ENCODE measurements at places on chromosomes 2 and 18.

- no peak for DNase-seq
Observed at GRCh38 chr2:62334009-62334408, 138.1 kb downstream of the B3GNT2 start.

GRCh38 chr2:64515086-64515485 lies 9.0 kb upstream of the AFTPH start:
- DNase-seq = no peak

DNA sequence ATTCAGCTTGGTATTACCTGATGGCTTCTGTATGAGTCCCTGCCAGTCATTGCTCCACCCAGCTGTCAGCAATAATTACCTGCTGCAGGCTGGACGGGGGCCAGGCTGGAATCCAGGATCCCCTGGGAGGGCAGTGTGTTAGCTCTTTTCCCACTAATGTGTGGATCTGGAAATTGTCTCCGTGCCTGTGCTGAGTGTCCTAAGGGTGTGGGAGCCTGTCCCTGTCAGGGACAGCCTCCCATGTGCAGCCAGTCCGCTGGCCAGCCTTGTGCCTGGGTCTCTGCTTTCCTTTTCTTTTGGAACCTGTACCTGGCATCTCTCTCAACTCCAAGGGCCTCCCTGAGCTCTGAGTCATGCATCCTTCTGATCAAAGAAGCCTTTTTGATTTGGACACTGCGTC lies 107.2 kb upstream of the SPRED2 start:
- DNase-seq = no peak

DNA sequence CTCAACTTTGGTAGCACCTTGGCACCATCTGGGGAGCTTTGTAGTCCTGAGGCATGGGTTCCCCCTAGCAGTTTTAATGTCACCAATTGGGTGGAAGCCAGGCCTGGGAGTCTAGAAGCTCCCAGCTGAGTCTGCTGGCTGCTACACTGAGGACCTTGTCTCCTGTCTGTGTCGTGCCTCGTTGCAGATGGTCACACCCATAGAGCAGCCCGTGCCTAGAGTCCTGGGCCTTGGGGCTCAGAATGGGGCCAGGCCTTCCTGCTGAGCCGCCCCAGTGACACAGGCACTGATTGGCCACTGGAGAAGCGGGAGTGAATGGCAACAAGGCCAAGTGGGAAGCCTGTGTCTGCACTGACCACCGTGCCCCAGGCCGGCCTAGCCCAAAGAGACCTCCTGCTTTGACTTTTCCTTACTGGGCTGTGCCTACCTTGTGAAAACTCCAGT lies 113.2 kb downstream of the SH3RF3 start:
- DNase-seq = no peak

DNA sequence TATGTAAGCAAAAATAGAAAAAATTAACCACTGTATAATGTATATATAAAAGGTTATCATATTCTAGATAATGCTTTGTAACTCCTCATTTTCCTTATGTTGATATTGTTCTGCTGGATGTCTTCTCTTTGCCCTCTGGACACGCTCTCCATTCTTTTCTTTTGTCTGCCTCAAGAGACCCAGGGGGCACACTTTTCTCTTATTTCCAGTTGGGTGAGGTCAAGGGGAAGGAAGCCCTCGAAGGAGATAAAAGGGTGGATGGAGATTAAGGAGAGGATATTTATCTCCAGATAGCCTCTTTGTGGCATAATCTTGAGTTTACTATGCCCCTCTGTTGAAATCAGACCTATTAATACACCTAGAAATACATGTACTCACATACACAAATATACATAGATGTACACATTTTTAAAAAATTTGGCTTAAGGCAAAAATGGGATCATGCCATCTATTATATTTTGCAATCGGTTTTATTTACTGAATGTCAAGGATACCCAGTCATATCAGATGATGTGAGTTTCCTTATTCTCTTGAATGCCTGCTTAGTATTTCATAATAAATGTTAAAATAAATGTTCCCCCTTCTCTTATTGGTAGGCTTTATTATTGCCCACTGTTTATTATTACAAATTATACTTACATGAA lies 65.3 kb downstream of the LCLAT1 start:
- no peak for DNase-seq

DNA sequence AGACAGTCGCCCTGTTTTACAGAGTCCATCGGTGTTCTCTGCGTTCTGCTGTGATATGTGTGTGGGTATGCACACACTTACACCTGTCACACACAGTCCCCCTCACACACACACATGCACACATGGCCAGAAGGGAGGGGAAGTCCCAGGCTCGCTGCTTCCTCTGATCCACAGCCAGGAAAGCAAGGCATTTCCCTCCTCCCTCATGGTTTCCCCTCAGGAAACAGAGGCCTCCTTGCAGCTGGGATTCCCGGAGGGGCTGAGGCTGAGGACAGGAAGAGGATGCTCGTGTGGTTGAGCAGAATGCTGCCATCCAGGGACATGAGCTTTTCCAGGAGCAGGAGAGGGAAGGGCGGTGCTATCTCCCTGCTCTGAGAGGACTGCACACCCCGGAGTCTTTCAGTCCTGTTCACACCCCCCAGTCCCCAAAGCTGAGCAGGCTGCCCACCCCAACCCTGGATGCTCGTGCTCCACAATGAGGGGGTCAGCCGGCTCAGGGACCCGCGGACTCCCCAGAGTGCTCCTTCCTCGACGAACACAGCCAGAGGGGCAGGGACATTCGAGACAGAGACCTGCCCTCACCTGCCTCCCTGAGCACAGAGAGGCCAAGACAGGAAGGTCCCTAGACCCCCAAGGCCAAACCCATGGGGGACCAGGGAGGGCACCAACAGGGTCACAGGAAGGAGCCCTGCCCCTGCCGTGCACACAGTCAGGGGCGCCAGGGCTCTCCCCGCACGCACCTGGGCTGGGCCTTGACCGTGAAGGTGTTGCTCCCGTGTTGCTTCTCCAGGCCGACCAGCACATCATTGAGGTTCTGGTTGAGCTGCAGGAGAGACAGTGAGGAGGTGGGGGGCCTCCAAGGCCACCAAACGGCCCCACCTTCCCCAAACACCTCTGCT lies 45.3 kb downstream of the BIN1 start:
- DNase-seq = no peak

DNA sequence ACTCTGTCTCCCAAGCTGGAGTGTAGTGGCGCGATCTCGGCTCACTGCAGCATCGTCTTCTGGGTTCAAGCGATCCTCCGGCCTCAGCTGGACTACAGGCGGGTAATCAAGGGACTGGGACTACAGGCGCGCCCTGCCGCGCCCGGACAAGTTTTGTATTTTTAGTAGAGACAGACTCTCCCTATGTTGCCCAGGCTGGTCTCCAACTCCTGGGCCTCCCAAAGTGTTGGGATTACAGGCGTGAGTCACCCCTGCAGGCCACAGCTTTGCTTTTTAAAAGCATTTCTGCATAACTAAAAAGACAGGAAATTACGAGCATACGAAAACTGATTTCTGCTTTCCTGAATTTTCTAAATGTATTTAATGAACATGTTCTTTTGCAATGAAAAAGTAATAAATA lies 916 bp upstream of the OSBPL1A start:
- no peak for DNase-seq

GRCh38 chr2:51151490-51152140 lies 119.7 kb upstream of the NRXN1 start:
- DNase-seq = no peak

DNA sequence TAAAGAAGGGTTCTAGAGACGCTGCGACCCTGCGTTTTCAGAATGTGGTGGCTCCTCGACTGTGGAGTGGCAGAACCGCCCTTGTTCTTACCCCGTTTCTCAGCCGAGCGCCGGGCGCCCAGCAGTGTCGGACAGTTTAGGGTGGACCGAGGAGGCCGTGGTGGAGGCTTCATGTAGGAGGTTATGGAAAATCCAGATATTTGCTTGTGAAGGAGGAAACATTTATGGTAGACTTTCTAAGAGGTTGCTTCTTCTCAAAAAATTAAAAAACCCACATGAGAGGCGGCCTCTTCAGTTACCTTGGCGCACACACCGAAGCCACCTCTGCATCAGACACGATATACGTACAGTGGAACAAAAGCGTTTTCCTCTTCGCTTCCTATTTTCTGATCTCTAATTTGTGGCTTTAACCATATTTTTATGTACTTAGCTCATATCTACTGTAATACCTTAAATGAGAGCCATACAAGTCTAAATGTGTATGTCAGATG lies 120.8 kb downstream of the NFATC1 start:
- DNase-seq = no peak

GRCh38 chr18:60987963-60988362 lies 345.3 kb upstream of the CDH20 start:
- no peak for DNase-seq

DNA sequence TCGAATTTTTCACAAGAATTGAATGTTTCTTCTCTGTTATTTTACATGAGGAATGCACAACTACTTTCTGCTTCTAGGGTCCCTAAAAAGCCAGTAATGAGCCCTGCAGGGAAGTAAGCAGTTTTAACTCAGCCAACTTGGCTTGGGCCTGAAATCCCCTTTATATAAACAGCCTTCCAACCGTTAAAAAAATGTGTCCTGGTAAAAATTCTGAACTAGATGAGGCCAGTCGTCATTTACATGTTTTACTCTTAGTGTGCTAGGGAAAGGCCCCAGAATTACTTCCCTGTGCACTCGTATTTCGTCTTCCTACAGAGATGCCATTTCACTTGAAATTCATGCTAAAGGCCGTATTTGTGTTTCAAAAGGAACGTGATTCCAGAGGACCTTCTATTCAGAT lies 42.4 kb upstream of the RPE start:
- DNase-seq = no peak

GRCh38 chr18:44325903-44326635 lies 354.6 kb upstream of the SETBP1 start:
- DNase-seq = no peak

- no peak for DNase-seq
Observed at GRCh38 chr2:202771741-202772460, 99.7 kb downstream of the ICA1L start.

DNA sequence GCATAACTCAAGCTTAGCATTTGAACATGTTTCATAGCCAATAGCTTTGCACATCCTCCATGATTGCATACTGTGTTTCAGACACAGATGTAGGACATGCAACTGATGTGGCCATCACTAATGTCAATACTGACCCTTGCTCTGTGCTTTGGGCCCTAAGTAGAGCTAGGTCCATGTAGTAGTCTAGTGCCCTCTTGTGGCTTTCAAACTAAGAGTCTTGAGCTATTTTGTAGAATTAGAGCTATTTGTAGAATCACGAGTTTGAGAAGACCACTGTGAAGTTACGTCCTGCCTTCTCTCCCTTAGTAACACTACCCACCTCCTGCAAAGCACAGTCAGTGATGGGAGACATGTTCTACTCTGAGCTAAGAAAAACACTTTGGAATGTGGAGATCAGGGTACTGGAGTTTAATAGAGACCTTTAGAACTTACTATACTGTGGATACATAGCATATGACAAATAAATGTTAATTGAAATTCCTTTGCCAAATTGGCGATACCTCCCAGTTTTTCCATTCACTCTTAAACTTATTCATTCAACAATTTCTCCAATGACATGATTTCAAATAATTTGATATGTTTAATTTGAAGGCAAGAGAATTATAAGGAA lies 306.5 kb upstream of the TNP1 start:
- no peak for DNase-seq

- DNase-seq = no peak
Observed at GRCh38 chr2:10717628-10718027, 3.8 kb upstream of the ATP6V1C2 start.

- no peak for DNase-seq
Observed at GRCh38 chr2:81007104-81007503, 702.6 kb upstream of the LRRTM1 start.

- DNase-seq = no peak
Observed at GRCh38 chr2:189624648-189625355, 36.5 kb upstream of the ASNSD1 start.

DNA sequence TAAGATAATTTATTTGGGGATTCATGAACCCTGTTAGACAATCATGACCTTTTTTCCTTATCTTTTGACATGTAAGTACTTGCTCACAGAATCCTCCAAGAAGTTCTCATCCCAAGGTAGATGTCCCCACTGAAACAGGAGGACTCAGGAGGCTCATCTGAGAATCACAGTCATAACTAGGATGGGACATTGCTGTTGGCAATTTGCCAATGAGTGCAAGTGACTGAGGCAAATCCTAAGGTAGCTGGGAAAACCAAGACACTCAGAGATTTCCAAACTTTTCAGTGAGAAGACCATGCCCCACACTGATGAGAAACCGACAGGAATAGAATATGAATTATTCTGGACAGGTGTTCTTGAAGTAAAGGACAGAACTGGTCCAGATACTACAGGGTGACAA lies 735.0 kb downstream of the TMEM182 start:
- DNase-seq = no peak

DNA sequence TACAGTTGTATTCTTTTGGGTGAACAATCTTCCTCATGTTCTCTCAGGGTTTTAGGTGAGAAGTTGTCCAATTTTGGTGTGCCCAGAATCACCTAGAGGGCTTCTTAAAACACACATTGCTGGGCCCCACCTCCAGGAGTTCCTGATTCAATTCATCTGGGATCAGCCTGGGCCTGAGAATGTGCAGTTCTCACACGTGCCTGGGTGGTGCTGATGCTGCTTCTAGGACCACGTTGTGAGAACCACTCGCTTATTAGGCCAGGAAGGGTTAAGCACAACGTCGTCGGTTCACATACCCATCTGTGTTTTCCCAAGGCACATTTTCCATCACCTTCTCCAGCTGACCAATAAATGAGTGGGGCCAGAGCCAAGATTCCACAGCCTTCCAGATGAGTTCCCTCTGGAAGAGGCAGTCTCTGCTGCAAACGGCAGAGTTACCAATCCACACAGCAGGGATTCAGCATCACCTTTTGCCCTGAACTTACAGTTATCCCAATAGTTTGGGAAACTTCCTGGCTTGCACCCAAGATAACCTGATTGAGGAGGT lies 277.7 kb upstream of the HNRNPA3 start:
- DNase-seq = no peak

DNA sequence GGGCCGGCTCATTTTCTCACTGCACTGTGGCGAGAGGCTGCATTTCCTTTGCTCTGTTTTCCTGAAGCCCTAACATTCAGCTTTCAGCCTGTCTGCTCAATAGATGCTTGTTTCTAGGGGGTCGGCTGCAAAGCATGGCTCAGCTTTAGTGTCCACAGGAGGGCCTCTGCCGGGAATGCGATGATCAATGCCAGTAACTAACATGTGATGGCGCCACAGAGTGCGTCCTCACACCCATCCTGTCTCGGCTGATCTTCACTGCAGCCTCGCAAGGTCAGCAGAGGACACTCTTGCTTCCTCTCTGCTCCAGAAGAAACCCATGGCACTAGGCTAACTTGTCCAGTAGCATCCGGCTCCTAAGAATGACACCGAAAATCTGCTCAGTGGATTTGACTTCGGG lies 156.4 kb upstream of the PXDN start:
- no peak for DNase-seq

GRCh38 chr2:207412787-207413310 lies 116.9 kb upstream of the CREB1 start:
- no peak for DNase-seq

Data from stimulated activated CD8-positive, alpha-beta memory T cell treated with anti-CD3 and anti-CD28 coated beads, Interleukin-12 subunit alpha, Interleukin-12 subunit beta, amount 100 ng/mL, for 4 hours (primary cell).